CD4-positive, alpha-beta T cell treated with Interleukin-4 for 4 hours (primary cell): ENCODE measurements at places on chromosomes 2 and 18.

DNA sequence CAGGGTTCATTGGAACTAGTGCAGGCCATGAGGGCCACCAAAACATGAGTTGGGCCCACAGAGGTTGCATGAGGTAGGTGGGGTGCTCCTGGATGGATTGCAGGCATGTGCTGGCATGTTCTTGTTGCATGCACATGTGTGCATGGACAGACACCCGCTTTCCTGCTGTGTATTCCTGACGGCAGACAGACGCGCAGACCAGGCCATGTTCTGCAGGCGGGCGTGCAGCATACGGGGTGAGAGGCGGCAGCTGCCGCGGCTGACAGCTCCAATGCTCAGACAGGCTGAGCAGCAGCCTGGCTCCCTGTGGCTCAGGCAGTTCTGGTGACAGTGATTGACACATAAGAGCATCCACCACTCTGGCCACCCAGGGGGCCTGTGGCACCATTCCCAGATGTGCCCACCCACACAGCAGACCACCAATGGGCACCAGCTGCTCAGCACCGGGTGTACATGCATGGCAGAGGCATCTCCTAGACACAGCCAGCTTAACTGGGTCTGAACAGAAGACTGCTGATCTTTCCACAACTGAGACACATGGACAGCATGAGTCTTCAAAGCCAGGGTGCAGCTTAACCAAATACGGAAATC, 21.2 kb downstream of the HS1BP3 start:
- no peak for DNase-seq

- DNase-seq: no peak
Measured at GRCh38 chr2:237290261-237290660, 123.7 kb downstream of the COL6A3 start.

DNA sequence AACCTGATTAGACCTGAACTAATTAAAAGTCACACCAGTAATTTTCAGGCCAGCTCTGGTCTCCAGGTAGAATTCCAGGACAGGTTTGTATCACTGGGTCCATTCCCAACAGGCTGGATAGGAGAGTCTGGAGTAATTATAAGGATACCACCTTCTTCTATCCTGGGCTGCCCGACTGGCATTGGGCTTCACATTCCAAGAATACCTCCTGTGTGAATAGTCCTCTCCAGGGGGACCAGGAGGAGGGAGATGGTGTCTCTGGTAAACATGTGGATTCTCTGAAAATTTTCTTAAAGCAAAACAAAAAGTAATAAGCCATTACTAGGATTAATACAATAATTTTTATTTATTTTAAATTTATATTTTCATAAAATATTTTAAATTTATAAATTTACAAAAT, 17.3 kb downstream of the DUSP11 start:
- no peak for DNase-seq

DNA sequence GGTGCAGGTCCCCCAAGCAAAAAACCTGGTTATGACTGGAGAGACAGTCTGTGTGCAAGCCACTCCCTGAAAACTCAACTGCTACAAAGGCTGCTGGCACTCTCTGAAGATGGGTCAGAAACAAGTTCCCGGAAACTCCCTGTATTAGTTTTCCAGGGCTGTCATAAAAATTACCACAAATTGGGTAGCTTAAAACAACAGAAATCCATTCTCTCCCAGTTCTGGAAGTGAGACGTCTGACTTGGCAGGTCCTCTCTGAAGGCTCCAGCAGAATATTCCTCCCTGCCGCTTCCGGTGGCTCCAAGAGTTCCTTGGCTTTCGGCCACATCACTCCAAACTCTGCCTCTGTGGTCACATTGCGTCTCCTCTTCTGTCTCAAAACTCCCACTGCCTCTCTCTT, 30.1 kb upstream of the SERPINE2 start:
- DNase-seq: no peak
